ENCODE measurements at places on chromosomes 3 and 15.

DNA sequence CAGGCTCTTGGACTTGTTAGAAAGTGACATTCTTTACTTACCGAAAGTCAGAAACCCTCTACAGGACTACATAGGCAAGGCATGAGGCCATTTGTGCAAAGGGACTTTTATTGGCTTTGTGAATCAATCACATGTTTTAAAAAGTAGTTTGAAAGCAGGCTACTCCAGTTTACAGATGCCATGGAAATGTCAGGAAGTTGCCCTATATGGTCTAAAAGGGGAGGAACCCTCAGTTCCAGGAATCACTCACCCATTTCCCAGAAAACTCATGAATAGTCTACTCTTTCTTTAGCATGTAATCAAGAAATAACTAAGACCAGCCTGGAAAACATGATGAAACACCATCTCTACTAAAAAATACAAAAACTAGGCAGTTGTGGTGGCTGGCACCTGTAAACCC, 51.0 kb upstream of the MKRN3 start:
- no peak for DNase-seq

GRCh38 chr3:64651741-64652241, 36.0 kb downstream of the ADAMTS9 start:
- DNase-seq = no peak

DNA sequence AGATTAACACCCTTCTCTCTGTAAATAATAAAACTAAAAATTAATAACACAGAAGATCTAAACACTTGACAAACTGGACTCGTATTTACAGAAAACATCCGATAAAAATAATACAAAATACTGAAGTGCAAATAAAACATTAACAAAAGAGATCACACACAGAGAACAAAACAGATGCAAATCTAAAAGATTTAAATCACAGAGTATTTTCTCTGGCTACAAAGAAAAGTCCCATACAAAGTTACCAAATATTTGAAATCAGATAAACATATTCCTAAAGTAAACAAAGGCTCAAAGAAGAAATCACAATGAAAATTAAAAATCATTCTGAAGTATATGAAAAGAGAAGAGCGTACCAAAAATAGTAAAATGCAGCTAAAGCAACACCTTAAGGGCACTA, 42.5 kb downstream of the TBL1XR1 start:
- DNase-seq = no peak

GRCh38 chr3:133934996-133935842, 39.5 kb upstream of the RAB6B start:
- no peak for DNase-seq

Measured in activated CD4-positive, CD25-positive, alpha-beta regulatory T cell treated with anti-CD3 and anti-CD28 coated beads, Interleukin-2, amount 50 U/mL, for 72 hours (primary cell).